G401 (cell line): ENCODE measurements at places on chromosomes 2 and 18. TPM values are rescaled to one million over a fixed set of nuclear protein-coding genes. Genes with fewer than 3 reads are reported as not detected.

SULT1C4 gene
- total RNA-seq, result not detected in 2 replicates

CIAO1 gene
- total RNA-seq, result 120 and 126 TPM in 2 replicates

FAM237A gene
- total RNA-seq, result not detected in 2 replicates

EVX2 gene
- not detected in 2 replicates for total RNA-seq

CHRNA1 gene
- not detected in 2 replicates for total RNA-seq

SLC38A11 gene
- not detected in 2 replicates for total RNA-seq

PPP4R1 gene
- total RNA-seq, result 70.9 and 74.5 TPM in 2 replicates

TWIST2 gene
- total RNA-seq, result 17.1 and 33.3 TPM in 2 replicates

TMEM178A gene
- total RNA-seq, result 98.4 and 118 TPM in 2 replicates

ASPRV1 gene
- 0.55 and 1.3 TPM in 2 replicates for total RNA-seq

IL36RN gene
- not detected in 2 replicates for total RNA-seq

HJURP gene
- 25.0 and 38.5 TPM in 2 replicates for total RNA-seq

SLC4A3 gene
- total RNA-seq, result 4.1 and 5.0 TPM in 2 replicates

RAB3GAP1 gene
- total RNA-seq, result 35.0 and 57.4 TPM in 2 replicates

SIX2 gene
- total RNA-seq, result not detected in 2 replicates

RANBP2 gene
- 27.2 and 46.8 TPM in 2 replicates for total RNA-seq

GTF2A1L gene
- total RNA-seq, result not detected in 2 replicates

PNKD gene
- total RNA-seq, result 37.5 and 44.6 TPM in 2 replicates

CRYBA2 gene
- not detected in 2 replicates for total RNA-seq

TMEM163 gene
- not detected in 2 replicates for total RNA-seq

SCTR gene
- not detected in 2 replicates for total RNA-seq

GPR35 gene
- 0.86 TPM in 1 of 2 replicates, not detected in the other for total RNA-seq

LYG2 gene
- total RNA-seq, result not detected in 2 replicates

ZEB2 gene
- not detected in 2 replicates for total RNA-seq

SERPINB3 gene
- not detected in 2 replicates for total RNA-seq

EN1 gene
- not detected in 2 replicates for total RNA-seq

ZSWIM2 gene
- total RNA-seq, result not detected in 2 replicates
